ENCODE measurements at places on chromosomes 1 and 21.

DNA sequence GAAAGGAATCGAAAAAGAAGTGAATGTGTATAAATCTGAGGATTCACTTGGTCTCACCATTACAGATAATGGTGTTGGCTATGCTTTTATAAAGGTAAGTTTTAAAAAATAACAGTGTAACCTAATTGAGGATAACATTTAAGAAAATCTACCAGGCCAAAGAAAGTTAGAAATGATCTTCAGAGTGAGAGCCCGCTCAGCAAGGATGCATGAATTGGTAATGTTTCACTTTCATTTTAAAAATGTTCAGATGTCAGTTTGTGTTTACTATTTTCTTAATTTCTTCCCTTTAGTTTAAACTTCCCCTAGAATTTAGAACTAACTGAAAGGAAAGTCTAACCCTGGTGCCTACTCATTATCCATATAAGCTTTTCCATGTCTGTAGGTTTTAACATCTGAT is 35.0 kb downstream of the GIPC2 start:
- peak overlapping the region; percentile 13 for H3K27ac ChIP-seq
- H3K4me3 ChIP-seq: peak overlapping the region; percentile 18
- H3K27me3 ChIP-seq: no peaks in the 10 kb centered on the region
- no peaks in the 10 kb centered on the region for H3K36me3 ChIP-seq
- DNase-seq: no peak

GRCh38 chr1:56396581-56396980 is 182.8 kb downstream of the PLPP3 start:
- H3K27ac ChIP-seq: no peak overlapping the region
- H3K4me1 ChIP-seq: no peaks in the 10 kb centered on the region
- no peaks in the 10 kb centered on the region for H3K36me3 ChIP-seq

GRCh38 chr1:114043548-114043947 is 64.3 kb downstream of the OLFML3 start:
- no peak overlapping the region for H3K27ac ChIP-seq
- no peaks in the 10 kb centered on the region for H3K36me3 ChIP-seq
- no peak for DNase-seq
- H3K4me1 ChIP-seq: no peaks in the 10 kb centered on the region
- H3K27me3 ChIP-seq: peaks cover 2% of the 10 kb centered on the region
- no peak overlapping the region for H3K4me3 ChIP-seq

GRCh38 chr1:40646315-40646714 is 19.2 kb downstream of the RIMS3 start:
- peaks cover 7% of the 10 kb centered on the region for H3K4me1 ChIP-seq
- peaks cover 3% of the 10 kb centered on the region for H3K27me3 ChIP-seq
- no peaks in the 10 kb centered on the region for H3K36me3 ChIP-seq

Measured in activated CD8-positive, alpha-beta T cell treated with anti-CD3 and anti-CD28 coated beads for 36 hours (primary cell).